ENCODE measurements at places on chromosomes 5 and 9. TPM values are rescaled to one million over a fixed set of nuclear protein-coding genes. Genes with fewer than 3 reads are reported as not detected.

DNA sequence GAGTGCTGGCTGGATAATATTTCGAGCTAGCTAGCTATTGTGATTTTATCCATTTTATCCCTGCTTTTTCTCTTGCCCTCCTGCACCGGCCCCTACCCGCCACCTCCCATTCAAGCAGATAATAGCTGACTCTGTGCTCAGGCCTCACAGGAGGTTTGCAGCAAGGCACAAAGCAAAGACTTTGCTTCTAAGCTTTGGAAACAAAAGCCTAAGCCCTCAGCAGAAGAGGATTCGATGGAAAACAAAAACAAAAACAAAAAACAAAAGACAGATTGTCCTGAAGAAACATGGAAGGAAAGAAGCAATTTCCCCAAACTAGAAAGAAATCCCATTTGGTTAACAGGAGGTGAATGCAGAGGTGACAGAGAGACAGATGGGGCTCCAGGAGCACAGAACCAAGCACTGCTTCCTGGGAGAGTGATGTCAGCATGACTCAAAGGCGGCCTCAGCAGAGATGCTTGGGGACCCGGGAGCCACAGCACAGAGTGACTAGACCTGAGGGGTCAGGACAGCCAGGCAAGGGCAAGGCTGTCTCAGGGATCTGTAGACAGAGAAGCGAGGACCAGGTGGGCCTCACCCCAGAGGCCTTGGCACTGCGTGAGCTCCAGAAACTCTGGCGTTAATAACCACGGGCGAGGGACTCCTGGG is 28.4 kb downstream of the MTX3 start:
- DNase-seq = no peak

HSD17B3 gene
- total RNA-seq = 4.9 TPM

DNA sequence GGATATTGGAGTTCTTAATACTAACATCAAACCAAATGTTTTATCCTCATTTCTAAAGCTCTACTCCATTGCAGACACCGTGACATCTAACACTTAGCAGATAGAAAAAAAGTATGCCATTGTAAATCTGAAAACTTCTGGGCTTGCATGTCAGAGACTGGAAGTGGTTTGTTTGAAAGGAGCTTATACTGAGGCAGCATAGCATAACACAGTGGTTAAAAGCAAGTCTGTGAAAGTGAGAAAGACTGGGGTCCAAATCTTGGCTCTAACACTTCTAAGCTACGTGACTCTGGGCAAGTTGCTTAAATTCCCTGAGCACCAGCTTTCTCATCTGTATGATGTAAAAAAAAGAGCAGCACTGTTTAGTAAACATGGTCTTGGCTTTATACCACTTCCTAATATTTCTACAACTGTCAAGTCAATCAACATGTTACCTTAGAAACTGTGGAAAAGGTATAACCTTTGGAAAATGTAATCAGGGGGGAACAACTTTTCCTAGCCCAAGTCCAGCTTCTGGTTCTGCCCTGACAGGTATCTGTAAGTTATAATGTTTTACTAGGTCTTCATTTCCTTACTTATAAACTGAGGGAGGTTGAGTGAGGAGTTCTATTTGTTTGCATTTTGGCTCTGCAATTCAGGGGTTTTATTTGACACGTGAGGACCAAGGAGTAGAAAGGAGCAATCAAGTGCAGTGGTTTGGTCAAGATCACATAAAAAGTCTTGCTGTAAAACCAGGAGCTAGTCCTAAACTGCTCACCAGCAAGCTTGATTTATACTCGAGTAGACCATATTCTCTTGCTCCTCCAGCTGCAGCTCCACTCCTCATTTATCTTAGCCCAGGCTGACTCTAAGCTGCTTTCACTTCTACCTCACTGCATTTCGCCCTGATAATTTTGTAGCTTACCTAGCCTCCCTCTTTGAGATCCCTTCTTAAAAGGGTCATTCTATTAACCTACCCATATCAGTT is 541.0 kb downstream of the RAB3C start:
- DNase-seq = no peak

GRCh38 chr9:85892401-85892800 is 48.5 kb upstream of the NAA35 start:
- DNase-seq = no peak

DNA sequence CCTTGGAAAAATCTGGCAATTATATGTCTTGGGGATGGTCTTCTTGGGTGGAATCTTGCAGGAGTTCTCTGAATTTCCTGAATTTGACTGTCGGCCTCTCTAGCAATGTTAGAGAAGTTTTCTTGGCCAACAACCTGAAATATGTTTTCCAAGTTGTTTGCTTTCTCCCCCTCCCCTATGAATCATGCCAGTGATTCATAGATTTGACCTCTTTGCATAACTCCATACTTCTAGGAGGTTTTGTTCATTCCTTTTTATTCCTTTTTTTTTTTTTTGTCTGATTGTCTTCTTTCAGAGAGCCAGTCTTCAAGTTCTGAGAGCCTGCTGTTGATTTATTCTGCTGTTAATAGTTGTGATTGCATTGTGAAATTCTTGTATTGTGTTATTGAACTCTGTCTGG is 56.7 kb upstream of the SLC44A1 start:
- no peak for DNase-seq

DNA sequence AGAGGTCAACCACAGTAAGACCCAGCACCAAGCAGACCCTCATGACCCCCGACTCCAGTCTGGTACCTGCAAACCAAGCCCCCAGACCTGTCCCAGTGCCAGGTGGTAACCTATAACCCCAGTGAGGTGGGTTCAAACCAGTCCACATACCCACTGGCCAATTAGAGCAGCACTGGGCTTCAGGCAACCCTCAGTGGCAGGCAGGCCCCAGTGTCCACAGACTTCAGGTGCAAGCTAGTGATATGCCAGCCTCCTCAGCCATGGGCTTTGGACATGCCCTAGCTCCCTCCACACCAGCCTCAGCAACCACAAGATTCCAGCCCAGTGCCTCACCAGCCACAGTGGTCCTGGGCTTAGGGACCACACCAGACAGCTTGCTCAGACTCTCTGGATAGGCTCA is 276.6 kb downstream of the DTWD2 start:
- DNase-seq = no peak

DNA sequence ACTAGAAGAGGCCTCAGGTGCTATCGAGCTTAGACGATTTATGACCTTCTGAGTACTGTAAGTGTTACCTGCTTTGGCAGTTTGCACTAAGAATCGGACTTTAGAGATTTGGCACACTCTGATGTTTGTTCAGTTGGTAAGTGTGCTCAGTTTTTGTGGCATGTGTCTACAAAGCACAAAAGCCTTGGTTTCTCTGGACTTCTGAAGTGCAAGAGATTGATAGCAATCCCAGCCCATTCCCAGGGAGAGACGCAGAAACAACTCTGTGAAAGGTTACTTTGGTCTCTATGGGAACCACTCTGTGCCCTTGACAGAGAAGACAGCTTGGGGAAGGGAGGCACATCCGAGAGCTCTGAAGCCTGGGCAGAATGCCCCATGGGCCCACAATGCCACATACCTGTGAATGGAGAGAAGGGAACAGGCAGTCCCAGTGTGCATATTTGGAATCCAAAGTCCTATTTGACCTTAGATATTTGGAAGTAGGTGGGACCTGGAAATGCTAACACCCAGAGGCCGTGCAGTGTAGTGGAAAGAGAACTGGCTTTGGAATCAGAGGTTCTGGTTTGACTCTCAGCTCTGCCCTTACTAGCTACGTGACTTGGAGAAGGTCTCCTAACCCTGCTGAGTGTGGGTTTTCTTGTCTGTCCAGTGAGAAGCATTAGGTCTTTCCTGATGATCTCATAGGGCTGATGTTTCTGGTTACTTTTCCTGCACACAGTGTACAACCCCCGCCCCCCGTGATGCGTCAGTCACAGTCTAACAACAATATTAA is 194.3 kb upstream of the VLDLR start:
- DNase-seq = no peak

CCNB1 gene
- not detected for total RNA-seq

DNA sequence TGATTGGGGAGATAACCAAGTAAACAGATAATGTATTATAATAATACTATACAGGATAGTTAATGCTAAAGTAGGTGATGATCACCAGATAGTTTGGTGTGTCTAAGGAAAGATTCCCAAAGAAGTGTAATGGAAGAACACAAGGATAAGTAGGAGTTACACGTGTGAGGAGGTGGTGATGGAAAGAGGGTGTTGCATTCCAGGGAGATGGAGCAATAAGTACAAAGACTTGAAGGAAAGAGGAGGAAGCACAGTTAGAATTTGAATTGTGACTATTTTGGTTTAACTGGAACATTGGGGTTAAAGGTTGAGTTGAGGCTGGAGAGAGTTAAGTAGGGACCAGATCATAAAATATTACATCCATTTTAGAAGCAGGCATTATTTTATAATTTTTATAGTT is 76.9 kb downstream of the IPO11 start:
- DNase-seq = no peak

DNA sequence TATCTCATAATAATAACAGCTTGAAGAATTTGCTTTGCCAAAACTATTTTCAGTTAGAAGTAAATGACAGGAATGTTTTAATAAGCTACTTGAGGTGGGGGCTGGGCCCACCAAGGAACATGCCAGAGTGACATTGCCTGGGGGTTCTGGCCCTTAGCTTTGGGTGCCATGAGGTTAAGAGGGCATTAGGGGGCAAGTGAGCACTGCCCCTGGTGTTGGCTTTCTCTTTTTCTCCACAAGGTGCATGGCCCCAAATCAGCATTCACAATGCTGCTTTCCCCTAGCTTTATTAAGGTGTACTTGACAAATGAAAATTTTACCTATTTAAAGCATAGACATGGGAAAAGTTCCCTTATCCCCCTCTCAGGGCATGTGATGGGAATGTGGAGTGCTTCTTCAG is 305.4 kb downstream of the TENT4A start:
- DNase-seq = no peak

GRCh38 chr5:154146409-154146808 is 44.1 kb upstream of the GALNT10 start:
- no peak for DNase-seq

RASEF gene
- not detected for total RNA-seq

AGXT2 gene
- not detected for total RNA-seq

TGFBI gene
- total RNA-seq = 173 TPM

TLN1 gene
- 1,019 TPM for total RNA-seq

DNA sequence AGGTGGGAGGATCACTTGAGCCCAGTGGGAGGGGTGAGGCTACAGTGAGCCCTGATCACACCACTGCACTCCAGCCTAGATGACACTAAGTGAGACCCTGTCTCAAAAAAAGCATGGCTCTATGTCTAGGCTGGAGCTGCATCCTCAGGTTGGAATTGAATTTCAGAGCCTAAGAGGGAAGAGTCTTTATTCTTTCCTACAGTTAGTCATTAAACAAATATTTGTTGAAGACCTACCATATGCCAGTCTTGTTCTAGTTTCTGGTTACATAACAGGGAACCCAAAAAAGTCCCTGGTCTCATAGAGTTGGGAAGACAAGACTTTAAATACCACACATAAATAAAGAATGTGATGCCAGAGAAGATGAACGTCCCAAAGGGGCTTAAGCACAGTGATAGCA is 6.9 kb upstream of the GRPEL2 start:
- no peak for DNase-seq

RORB gene
- total RNA-seq = 0.81 TPM

- DNase-seq = no peak
Observed at GRCh38 chr9:99037769-99038483, 67.0 kb upstream of the TGFBR1 start.

DNA sequence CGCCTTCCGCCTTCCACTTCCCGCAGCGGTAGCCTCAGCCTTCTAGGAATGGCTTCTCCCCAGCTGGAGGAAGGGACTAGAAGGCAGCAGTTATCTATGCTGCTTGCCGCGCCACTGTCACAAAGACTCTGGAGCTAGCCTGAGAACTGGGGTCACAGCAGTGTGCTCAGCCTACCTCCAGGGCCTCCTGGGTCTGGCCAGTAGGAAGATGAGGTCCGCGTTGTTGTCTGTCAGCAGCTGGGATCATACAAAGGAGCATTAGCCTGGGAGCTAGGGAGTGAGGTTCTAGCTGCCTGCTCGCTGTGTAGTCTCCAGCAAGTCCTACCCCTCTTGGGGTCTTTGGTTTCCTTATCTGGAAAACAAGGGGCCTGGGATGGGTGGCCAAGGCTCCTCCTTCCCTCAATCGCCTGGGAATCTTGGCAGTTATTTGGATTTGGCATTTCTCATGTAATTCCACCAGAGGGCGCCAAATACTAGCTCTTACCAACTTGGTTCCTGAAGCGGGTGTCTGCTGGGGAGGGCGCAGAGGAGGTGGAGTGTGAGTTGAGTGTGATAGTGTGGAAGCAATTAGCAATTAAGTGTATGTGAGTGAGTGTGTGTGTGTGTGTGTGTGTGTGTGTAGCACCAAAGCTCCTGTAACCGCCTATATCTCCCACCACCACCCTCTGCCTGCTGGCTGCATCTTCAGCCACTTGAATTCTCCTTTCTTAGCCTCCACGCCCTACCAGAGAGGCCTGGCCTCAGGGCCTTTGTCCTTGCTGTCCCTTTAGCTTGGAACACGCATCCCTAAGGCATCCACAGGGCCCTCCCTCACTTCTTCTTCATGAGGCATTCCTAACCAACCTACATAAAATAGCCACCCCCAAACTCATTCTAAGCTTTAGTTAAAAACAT is 97.1 kb downstream of the ENTREP1 start:
- DNase-seq = no peak

DNA sequence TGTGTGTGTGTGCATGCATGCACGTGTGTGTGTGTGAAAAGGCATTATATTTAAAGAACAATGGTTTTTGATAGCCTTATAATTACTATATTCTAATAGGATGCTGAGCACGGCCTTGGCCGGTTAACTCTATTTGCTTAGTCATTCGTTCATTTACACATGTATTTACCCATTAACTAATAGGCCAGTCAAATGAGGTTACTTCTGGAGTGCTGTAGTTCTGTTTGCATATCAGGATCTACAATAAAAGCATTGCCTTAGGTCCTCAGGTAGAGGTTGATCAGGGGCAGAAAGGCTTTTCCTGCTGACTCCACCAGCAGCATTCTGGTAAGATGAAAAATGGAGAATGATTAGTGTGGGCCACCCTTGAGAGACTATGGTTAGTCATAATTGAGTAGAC is 219.0 kb downstream of the COMMD10 start:
- DNase-seq = no peak

AMACR gene
- total RNA-seq = 7.3 TPM

- DNase-seq = no peak
Observed at GRCh38 chr9:91680106-91680505, 256.5 kb upstream of the NFIL3 start.

GRCh38 chr9:136644343-136644592 is 18.4 kb upstream of the EGFL7 start:
- no peak for DNase-seq

- no peak for DNase-seq
Observed at GRCh38 chr5:112885001-112885400, 23.9 kb downstream of the SRP19 start.

PHF24 gene
- total RNA-seq = 0.35 TPM

Data from thoracic aorta (tissue), 2 donors.